ENCODE measurements at places on chromosomes 11 and 22. TPM values are rescaled to one million over a fixed set of nuclear protein-coding genes. Genes with fewer than 3 reads are reported as not detected.

NLRP14 gene
- total RNA-seq, result not detected

APLP2 gene
- total RNA-seq, result 372 TPM

ANKK1 gene
- not detected for total RNA-seq

DEUP1 gene
- not detected for total RNA-seq

BRSK2 gene
- 0.80 TPM for total RNA-seq

UBQLNL gene
- total RNA-seq, result 0.09 TPM

DNA sequence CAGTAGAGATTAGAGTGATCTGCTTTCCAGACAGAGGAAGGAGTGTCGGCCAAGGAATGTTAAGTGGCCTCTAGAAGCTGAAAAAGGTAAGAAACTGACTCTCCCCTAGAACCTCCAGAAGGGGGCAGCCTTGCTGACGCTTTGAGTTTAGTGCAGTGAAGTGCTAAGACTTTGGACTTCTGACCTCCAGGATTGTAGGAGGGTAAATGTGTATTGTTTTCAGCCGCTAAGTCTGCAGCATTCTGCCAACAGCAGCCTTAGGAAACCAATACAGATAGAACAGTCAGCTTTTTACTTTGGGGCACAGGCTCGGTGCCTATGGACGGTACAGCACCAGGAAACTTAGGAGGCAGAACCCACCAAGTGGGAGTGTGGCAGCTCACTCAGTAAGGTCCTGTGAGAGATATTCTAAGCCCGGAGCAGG lies 3.6 kb upstream of the TBC1D22A start:
- H3K4me1 ChIP-seq, result peaks cover 50% of the 10 kb centered on the region
- peak overlapping the region; percentile 15 for H3K27ac ChIP-seq
- peak; percentile 49 for DNase-seq
- H3K4me3 ChIP-seq, result no peak overlapping the region
- peaks cover 30% of the 10 kb centered on the region for H3K36me3 ChIP-seq

DNA sequence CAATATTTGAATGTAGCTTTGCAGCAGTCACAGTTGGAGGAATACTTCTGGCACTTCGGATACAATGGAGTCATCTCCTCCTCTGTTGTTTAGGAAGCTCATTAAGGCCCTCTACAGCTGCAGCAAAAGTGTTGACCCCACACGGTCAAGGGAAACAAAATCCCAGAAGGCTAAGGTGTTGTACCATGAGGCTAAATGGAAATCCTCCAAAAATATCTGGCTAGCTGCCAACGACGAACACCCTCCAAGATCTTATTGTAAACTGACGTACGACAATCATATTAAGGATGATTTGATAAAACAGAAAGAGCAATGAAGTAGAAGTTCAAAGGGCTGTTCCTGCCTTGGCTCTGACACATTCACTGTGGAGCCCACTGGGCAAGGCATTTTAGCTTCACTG lies 4.0 kb downstream of the POGLUT3 start:
- H3K27me3 ChIP-seq, result peaks cover 2% of the 10 kb centered on the region
- peaks cover 27% of the 10 kb centered on the region for H3K4me1 ChIP-seq
- DNase-seq, result no peak
- H3K36me3 ChIP-seq, result peaks cover 11% of the 10 kb centered on the region
- no peak overlapping the region for H3K27ac ChIP-seq

GRCh38 chr11:73989156-73989555 lies 6.5 kb upstream of the UCP2 start:
- no peaks in the 10 kb centered on the region for H3K36me3 ChIP-seq
- H3K27ac ChIP-seq, result no peak overlapping the region
- peaks cover 3% of the 10 kb centered on the region for H3K27me3 ChIP-seq
- peaks cover under 1% of the 10 kb centered on the region for H3K4me1 ChIP-seq
- DNase-seq, result no peak

GRCh38 chr11:11211186-11211585 lies 141.9 kb downstream of the CSNK2A3 start:
- DNase-seq, result no peak
- no peaks in the 10 kb centered on the region for H3K4me1 ChIP-seq
- H3K4me3 ChIP-seq, result no peak overlapping the region
- H3K27ac ChIP-seq, result no peak overlapping the region
- peaks cover 31% of the 10 kb centered on the region for H3K27me3 ChIP-seq

GRCh38 chr11:114472661-114473060 lies 33.4 kb downstream of the REXO2 start:
- H3K27me3 ChIP-seq, result no peaks in the 10 kb centered on the region
- no peak overlapping the region for H3K27ac ChIP-seq
- H3K36me3 ChIP-seq, result no peaks in the 10 kb centered on the region
- DNase-seq, result no peak

GRCh38 chr22:23565915-23566704 lies 14.0 kb downstream of the IGLL1 start:
- DNase-seq, result no peak
- H3K4me3 ChIP-seq, result no peak overlapping the region
- H3K36me3 ChIP-seq, result no peaks in the 10 kb centered on the region
- H3K27ac ChIP-seq, result no peak overlapping the region
- no peaks in the 10 kb centered on the region for H3K4me1 ChIP-seq

DNA sequence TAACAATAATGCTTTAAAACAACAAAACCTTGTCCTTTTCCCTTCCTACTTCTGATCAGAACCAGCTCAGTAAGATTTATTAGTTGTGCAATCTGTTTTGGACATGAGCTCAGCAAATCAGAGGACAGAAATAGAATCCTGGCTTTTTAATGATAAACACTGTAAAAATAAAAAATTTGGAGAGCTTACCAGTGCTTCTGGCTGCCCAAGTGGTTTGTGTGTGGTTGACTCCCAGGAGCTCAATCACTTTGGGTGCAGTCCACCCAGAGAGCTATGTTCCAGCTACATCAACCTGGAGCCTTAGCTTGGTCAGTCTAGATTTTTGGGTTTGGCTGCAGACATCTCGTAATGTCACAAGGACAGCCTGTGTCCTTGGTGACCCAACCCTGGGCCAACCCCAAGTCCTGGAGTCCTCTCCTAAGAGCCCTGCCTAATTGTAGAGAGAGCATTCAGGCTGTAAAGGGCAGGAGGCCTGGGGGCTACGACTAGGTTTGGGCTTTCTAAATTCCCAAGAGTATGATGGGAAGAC lies 28.5 kb downstream of the CD44 start:
- peaks cover 69% of the 10 kb centered on the region for H3K36me3 ChIP-seq
- DNase-seq, result peak; percentile 51
- H3K27ac ChIP-seq, result peak overlapping the region; percentile 99
- peaks cover 100% of the 10 kb centered on the region for H3K4me1 ChIP-seq
- peak overlapping the region; percentile 85 for H3K4me3 ChIP-seq

DNA sequence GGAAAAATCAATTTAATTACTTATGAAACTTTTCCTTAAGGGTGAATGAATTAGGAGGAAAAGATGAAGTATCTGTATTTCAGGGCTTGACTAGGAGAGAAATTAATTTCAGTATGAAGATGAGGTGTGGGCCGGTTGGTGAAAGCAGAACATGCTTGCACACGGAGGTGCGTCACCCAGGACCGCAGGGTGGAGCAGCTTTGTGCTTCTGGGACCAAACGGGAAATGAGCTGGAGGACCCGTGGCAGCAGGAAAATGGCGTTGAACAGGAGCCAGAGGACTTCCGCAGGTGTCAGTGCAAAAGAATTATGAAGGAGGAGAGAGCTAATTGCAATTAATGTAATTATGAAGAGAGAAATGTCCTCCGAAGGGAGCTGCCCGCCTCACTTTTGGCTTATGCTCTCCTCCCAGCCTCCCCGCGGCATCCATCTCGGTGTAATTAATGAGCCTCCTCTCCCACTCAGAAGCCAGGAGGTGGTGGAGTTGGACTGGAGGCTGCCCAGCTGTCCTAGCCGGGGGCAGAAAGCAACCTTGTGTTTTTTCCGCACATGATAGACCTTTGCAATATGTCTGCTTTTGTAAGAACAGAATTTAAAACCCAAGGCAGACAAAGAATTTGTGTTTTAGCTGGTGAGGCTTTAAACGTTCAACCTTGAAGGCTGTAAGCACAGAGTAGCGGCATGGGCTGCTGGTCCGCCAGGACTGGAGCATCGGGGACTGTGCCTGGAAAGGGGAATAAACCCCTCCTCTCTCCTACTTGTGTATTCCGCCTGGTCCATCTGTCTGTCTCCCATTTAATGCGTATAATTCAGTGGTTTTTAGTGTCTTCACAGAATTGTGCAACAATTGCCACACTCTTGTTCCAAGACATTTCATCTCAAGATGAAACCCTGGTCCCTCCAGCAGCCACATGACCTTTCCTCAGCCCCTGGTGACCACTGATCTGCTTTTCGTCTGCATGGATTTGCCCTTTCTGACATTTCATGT lies 180.6 kb downstream of the TBC1D22A start:
- H3K27me3 ChIP-seq, result no peaks in the 10 kb centered on the region
- H3K4me1 ChIP-seq, result no peaks in the 10 kb centered on the region
- H3K36me3 ChIP-seq, result 0 out of 2 replicates have a peak, but pooled peaks cover 17% of the 10 kb centered on the region
- H3K4me3 ChIP-seq, result no peak overlapping the region

DNA sequence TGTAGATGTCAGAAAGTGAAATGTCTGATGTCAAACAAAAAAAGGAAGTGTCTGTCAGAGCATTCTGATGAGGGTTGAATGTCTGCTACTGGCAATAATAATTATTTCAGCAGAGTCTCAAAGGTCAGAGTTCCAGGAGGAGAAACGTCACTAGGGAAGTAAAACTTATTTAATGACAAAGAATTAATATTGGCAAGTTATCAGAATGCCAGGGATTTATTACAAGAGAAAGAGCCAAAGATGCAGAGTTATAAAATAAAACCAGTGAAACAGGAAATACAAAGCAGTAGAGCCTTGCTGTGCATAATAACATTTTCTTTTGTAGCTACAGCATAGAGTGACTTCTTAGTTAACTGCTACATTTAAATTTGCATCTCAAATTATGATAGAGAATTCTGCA lies 504.0 kb upstream of the LRRC4C start:
- H3K4me3 ChIP-seq, result no peak overlapping the region
- H3K4me1 ChIP-seq, result no peaks in the 10 kb centered on the region
- no peaks in the 10 kb centered on the region for H3K36me3 ChIP-seq
- no peak for DNase-seq
- no peak overlapping the region for H3K27ac ChIP-seq
- H3K27me3 ChIP-seq, result no peaks in the 10 kb centered on the region

DNA sequence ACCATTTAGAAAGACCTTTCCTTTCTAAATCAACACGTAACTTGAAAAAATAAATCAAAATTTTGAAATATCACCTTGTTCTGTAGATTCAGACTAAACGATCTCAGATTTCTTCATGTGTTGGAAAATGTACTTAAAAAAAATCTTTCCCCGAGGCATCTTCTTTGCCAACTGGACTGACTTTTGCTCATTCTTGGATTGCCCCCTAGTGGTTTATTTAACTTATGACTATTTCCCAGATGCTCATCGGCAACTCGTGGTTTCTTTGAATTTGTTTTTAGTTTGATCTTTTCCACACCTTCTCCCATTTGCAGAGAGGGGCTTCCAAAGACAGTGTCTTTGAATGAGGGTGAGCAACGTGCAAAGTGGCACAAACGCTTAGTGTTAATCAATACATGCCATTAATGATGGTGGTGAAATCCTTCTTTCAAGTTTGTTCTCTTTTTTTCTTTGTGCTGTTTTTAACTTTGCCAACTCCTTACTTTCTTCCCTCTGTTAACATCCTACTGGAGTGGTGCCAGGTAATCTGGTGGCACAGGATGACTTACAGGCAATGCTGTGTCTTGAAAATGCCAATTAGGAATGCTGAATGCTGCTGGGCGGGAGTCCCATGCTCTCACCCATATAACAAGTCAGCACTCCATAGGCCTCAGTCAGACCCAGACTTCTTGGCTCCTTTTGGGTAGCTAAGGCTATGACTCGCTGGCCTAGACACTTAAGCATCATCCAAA lies 18.3 kb downstream of the PRSS23 start:
- H3K27ac ChIP-seq, result peak overlapping the region; percentile 84
- peak overlapping the region; percentile 72 for H3K4me3 ChIP-seq
- peak; percentile 71 for DNase-seq

GRCh38 chr11:46298699-46299433 lies 21.4 kb downstream of the CREB3L1 start:
- peak overlapping the region; percentile 81 for H3K4me3 ChIP-seq
- peaks cover 10% of the 10 kb centered on the region for H3K36me3 ChIP-seq
- H3K4me1 ChIP-seq, result peaks cover 61% of the 10 kb centered on the region
- peak; percentile 84 for DNase-seq
- peaks cover 2% of the 10 kb centered on the region for H3K27me3 ChIP-seq
- H3K27ac ChIP-seq, result peak overlapping the region; percentile 90

GRCh38 chr11:8488395-8488794 lies 105.6 kb downstream of the STK33 start:
- DNase-seq, result no peak
- H3K27ac ChIP-seq, result no peak overlapping the region
- no peaks in the 10 kb centered on the region for H3K27me3 ChIP-seq
- no peaks in the 10 kb centered on the region for H3K36me3 ChIP-seq

GRCh38 chr11:69841170-69841858 lies 22.1 kb upstream of the FGF3 start:
- H3K27me3 ChIP-seq, result peaks cover 26% of the 10 kb centered on the region
- no peaks in the 10 kb centered on the region for H3K4me1 ChIP-seq
- H3K36me3 ChIP-seq, result peaks cover 5% of the 10 kb centered on the region
- no peak overlapping the region for H3K4me3 ChIP-seq
- no peak overlapping the region for H3K27ac ChIP-seq

DNA sequence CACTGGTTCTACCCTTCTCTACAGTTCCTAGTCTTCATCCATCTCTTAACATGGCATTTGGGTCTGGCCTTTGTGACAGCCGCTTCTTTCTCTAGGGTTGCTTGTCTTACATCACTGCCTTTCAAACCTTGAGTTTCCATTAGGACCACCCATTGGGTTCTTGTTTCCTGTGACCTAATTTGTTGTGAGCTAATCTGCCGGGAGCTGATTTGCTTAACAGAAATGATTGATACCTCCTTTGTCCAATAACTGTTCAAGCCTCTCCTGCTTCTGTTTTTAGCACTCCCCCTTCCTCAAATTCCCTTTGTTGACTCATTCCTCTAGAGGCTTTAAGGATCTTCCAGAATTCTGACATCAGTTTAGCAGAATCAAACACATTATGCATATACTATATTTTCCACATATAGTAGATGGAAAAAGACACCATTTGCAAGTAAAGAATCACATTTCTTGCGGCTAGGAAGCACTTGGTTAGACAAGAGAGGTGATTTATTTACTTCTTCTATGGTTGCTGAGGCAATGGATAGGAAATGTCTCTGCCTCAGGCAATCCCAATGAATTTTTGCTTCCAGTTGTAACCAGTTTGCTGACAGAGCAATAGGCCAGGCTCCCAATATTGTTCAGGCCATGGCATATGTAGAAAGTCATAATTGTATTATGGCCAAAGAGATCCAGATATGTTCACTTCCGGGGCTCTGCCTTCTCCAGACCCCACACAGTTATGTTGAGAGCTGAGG lies 130.7 kb downstream of the SNX19 start:
- H3K27me3 ChIP-seq, result peaks cover 9% of the 10 kb centered on the region
- peaks cover 31% of the 10 kb centered on the region for H3K4me1 ChIP-seq
- no peak overlapping the region for H3K4me3 ChIP-seq
- H3K36me3 ChIP-seq, result peaks cover 7% of the 10 kb centered on the region

GRCh38 chr22:30314915-30315314 lies 11.8 kb downstream of the TBC1D10A start:
- H3K27me3 ChIP-seq, result peaks cover 3% of the 10 kb centered on the region
- no peak overlapping the region for H3K27ac ChIP-seq
- no peak overlapping the region for H3K4me3 ChIP-seq
- no peak for DNase-seq
- H3K4me1 ChIP-seq, result peaks cover 77% of the 10 kb centered on the region
- peaks cover 19% of the 10 kb centered on the region for H3K36me3 ChIP-seq

Data from HFFc6 (cell line).